ENCODE measurements at places on chromosomes 12 and 14. TPM values are rescaled to one million over a fixed set of nuclear protein-coding genes. Genes with fewer than 3 reads are reported as not detected.
A peak's percentile ranks its signal among the peaks of the same experiment; 100 is the strongest.

GRCh38 chr14:35474323-35474722, 59.6 kb upstream of the INSM2 start:
- no peak for DNase-seq

DNA sequence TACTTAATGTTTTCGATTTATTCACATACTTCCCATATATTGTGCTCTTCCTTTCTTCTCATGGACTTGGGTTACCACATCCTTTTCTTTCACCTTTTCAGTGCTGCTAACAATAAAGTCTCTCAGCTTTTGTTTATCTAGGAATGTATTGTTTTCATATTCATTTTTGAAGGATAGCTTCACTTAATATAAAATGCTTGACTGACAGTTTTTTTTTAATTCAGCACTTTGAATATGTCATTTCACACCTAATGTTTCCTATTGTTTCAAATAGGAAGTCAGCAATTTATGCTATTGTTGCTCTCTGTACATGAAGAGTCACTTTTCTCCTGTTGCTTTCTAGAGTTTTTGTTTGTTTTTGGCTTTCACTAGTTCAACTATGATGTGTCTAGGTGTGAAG, 738.3 kb upstream of the STXBP6 start:
- no peak for DNase-seq

GRCh38 chr14:67270145-67270753, 29.0 kb downstream of the PALS1 start:
- DNase-seq = no peak

DNA sequence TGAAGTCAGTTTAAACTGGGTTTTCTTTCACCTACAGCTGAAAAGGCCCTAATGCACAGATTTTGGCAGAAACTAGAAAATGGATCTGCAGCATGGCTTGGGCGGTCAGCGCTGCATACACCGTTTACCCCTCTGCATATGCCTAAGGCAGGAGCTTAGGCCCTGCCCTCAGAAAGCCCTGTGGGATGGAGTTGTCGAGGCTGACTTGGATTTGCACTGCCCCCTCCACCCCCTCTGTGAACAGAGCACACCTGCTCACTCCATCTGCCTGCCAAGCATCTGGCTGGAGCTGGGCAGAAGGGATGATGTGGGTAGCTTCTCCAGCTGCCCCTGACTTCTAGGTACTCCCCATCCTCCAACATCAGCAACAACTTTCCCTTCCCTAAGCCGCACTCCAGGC, 41.9 kb downstream of the TTC7B start:
- no peak for DNase-seq

DNA sequence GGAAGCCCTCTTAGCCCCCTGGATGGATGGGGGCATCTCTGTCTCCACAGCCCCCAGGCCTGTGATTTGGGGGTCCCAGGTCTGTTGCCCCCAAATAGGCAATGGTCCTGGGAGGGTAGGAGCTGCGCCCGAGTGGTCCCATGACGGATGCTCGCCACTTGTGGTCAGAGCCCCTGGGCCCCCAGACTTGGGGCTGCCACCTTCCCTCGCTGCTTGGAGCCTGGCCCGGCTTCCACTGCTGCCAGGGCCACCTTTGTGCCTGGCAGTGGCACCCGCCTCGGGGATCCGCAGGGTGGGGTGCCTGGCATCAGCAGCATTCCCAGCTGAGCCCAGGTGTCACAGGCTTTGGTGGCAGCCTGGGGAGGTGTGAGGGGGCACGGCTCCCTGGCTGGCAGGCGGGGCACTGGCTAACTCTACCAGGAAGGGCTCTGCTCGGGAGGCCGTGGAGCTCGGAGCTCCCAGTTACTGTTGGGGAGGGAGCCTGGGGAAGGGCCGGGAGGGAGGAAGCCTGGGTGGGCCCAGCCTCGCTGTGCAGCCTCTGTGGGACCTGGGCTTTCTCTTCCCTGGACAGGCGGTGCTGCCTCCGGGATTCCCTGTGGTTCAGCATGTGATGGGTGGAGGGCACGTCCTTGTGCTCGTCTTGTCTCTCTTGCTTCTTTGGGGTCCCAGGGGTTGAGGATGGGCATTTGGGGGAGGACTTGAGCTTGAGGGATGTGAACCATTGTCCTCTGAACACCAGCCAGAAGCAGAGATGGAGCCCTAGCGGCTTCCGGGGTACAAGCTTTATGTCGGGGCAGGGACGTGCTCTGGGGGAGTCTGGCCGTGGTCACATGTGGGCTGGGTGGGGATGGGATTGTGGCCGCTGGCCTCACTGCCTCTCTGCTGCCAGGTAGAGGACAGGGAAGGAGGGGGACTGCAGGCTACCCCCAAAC, 5.4 kb downstream of the KIF26A start:
- no peak for DNase-seq

DNA sequence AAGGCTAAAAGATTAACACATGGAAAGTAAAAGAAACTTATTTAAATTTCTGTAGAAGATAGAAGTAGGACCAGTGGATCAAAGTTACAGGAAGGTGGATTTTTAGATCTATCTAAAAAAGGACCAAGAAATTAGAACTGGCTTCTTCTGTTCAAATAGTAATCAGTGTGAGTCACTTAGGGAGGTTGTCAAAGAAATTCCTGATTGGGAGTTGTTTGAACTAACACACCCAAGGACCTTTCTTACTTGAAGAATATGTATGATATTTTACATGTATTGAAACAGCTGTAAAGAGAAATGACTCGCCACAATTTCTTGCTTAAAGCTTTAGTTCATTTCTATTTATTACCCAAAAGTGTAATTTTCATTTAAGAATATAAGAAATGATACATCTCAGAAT, 256.9 kb downstream of the RAD51B start:
- DNase-seq = peak; percentile 7

DNA sequence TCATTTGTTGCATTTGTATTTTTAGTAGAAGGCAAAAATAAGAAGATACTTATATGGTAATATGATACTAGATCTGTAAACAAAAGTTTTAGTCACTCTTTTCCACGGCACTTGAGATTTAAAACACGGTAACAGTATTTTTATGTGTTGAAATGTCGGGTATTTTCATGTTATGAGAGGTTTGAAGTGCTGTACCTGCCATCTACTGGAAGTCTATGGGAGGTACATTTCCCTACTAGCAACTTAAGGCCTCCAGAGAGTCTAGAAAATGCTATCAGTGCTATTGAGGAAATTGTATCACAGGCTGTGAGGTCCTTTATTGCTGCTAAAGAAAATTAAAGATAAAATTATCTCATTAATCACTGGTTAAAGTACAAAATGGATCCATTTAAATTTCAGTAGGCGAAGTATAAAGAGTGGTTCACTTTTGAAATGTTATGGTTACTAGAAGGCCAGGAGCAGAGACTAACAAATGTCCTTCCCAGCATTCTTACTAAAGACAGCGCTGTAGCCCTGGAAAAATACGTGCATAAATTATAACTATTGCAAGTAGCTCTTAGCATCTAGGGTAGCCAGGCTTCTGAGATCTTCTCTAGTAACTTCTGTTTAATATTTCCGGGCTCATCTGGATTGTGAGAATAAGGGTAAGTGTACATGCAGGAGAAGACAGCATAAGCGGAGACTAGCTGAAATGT, 77.6 kb upstream of the PRKD1 start:
- peak; percentile 60 for DNase-seq

- DNase-seq = peak; percentile 26
Measured at GRCh38 chr12:98402091-98402490, 113.3 kb upstream of the TMPO start.

- DNase-seq = no peak
Measured at GRCh38 chr12:117048585-117048904, 50.7 kb downstream of the TESC start.

- DNase-seq = peak; percentile 69
Measured at GRCh38 chr12:28550757-28551704, 360.8 kb downstream of the CCDC91 start.

DNA sequence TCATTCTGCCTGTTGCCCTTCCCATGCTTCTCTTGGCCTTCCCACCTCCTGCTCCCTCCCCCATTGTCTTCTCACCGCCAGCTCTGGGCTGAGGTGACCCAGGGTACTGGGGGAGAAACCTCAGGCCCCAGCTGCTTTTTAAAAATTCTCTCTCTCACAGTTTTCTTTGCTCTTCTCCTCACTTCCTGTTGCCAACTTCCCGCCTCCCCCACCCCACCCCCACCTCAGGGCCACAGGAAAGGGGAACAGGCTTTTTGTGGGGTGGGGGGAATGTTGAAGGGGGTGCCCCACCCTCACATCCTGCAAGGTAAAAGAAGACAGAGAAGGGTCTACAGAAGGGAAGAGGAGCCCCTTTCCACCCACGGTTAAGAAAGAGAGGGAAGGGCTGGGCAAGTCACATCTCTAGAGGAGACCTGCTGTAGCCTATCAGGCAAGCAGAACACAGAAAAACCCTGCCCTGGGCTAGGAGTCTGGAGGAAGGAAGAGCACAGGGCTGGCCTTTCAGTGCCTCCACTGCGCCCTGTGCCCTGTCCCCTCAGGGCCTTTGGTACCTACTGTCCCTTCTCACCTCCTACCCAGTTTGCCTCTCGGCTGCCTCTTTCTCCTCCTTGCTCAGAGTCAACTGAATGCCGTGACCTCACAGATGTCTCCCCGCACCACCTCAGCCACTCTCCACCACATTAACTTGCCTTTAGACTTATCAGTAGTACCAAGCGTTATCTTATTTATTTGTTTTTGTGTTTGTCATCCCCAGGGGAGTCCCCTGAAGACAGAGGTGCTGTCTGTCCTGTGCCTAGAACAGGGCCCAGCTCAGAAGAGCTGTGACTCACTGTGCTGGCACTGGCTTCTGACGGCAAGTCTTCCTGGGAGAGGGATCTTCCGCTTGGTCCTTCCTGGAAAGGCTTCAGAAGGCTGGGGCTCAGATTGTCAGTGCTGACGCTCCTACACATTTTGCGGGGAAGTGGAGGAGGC, 1.7 kb downstream of the ARHGAP9 start:
- peak; percentile 38 for DNase-seq

DNA sequence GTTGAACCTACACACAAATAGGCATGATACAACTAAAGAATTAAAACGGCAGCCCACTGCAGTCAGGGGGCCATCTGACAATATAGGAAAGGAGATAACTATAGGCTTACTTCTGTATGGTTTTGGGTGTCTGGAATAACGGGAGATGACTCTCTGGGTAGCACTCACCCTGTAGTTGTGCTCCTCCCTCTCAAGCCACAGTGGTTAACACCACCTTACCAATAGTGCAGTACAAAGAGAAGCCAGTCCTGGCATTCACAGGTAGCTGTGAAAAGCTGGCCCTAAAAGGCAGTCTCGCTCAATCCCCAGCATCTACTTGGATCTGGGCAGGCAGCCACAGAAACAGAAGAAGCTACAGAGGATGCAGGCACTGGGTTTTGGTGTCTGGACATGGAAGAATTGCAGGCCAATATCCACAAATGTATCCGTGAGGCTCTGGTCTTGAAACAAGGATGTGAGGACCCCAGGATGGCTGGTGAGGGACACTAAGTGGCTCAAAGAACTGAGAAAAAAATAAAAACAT, 93.0 kb downstream of the DPF3 start:
- no peak for DNase-seq

- DNase-seq = no peak
Measured at GRCh38 chr12:3205742-3206519, 128.8 kb downstream of the TSPAN9 start.

GRCh38 chr14:105080161-105080560, 14.9 kb upstream of the GPR132 start:
- no peak for DNase-seq

- DNase-seq = no peak
Measured at GRCh38 chr12:115623764-115624334, 653.6 kb downstream of the MED13L start.

The ARHGAP9 gene
- total RNA-seq = 0.44 TPM

The ANKS1B gene
- 4.1 TPM for total RNA-seq

The PLEKHD1 gene
- total RNA-seq = not detected

The CMA1 gene
- not detected for total RNA-seq

The UNC119B gene
- total RNA-seq = 11.1 TPM

The MUCL1 gene
- total RNA-seq = not detected

The DAO gene
- not detected for total RNA-seq

The IL22 gene
- not detected for total RNA-seq

The ACOT4 gene
- total RNA-seq = not detected

The AQP6 gene
- not detected for total RNA-seq

The OTOGL gene
- 0.71 TPM for total RNA-seq

Data from M059J (cell line).